PC-9 (cell line): ENCODE measurements at places on chromosomes 11 and 22.
A peak's percentile ranks its signal among the peaks of the same experiment; 100 is the strongest.

DNA sequence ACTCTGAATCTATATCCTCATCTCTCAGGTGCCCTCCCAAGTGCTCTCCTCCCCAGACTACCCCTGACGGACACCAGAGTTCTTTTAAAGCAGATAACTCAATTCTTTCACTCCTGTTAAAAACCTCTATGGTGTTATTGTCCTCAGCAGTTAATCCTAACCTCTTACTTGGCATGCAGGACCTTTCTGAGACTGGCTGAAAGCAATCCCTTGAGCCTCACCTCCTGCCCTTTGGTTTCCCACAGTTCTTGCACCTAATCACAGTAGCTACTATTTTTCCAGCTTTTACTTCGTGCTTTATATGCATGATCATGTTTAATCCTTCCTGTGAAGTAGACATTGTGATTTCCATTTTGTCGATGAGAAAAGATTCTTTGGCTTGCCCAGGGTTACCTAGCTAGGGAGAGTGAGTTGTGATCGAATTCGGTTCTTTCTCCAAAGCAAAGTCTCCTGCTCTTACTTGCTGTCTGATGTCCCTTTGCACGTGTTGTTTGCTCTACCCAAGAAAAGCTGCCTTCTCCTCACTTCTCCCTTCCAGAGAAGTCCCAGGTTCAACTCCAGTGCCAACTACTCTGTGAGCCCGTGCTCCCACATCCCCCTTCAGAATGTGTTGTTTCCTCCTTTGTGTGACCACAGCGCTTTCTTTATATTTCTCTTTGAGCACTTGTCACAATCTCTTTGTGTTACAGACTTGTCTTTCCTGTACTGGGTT lies 2.1 kb downstream of the UBE2L3 start:
- no peaks in the 10 kb centered on the region for H3K27me3 ChIP-seq
- no peaks in the 10 kb centered on the region for H3K36me3 ChIP-seq
- DNase-seq = no peak
- H3K4me1 ChIP-seq = peaks cover 26% of the 10 kb centered on the region
- no peak overlapping the region for H3K27ac ChIP-seq

GRCh38 chr11:113563766-113564526 lies 88.7 kb upstream of the DRD2 start:
- H3K4me1 ChIP-seq = no peaks in the 10 kb centered on the region
- no peak for DNase-seq

GRCh38 chr11:13917264-13917663 lies 45.3 kb upstream of the SPON1 start:
- no peaks in the 10 kb centered on the region for H3K27me3 ChIP-seq
- H3K36me3 ChIP-seq = no peaks in the 10 kb centered on the region
- DNase-seq = no peak
- H3K27ac ChIP-seq = no peak overlapping the region
- no peak overlapping the region for H3K4me3 ChIP-seq

- H3K27me3 ChIP-seq = no peaks in the 10 kb centered on the region
- no peak overlapping the region for H3K27ac ChIP-seq
- peaks cover 19% of the 10 kb centered on the region for H3K4me1 ChIP-seq
- no peak for DNase-seq
- H3K36me3 ChIP-seq = no peaks in the 10 kb centered on the region
Measured at GRCh38 chr22:43031617-43032016, 16.7 kb upstream of the PACSIN2 start.

DNA sequence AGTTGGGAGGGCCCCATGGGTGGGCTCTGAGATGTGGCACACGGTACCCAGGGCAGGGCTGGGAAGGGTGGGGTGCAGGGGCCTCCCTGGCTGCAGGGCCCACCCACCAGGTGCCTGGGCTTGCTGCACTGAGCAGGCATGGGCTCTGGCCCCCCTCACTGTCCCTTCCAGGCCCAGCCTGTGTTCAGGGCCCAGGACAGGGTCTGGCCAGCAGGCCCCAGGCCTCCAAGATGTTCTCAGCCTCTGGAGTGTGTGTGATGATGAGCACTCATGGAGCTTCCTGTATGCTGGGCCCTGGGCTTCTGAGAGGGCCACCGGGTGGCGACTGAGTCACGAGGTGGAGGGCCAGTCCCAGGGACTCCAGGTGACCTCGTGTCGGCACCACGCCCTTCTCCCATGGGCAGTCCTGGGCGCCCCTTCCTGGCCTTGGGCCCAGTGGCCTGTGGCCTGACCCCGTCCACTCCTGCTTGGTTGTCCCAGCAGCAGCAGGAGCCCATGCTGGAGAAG lies 55.9 kb upstream of the CCDC188 start:
- H3K27me3 ChIP-seq = no peaks in the 10 kb centered on the region
- H3K4me3 ChIP-seq = peak overlapping the region; percentile 94
- peak overlapping the region; percentile 61 for H3K27ac ChIP-seq
- peaks cover 20% of the 10 kb centered on the region for H3K4me1 ChIP-seq
- DNase-seq = peak; percentile 61
- no peaks in the 10 kb centered on the region for H3K36me3 ChIP-seq

DNA sequence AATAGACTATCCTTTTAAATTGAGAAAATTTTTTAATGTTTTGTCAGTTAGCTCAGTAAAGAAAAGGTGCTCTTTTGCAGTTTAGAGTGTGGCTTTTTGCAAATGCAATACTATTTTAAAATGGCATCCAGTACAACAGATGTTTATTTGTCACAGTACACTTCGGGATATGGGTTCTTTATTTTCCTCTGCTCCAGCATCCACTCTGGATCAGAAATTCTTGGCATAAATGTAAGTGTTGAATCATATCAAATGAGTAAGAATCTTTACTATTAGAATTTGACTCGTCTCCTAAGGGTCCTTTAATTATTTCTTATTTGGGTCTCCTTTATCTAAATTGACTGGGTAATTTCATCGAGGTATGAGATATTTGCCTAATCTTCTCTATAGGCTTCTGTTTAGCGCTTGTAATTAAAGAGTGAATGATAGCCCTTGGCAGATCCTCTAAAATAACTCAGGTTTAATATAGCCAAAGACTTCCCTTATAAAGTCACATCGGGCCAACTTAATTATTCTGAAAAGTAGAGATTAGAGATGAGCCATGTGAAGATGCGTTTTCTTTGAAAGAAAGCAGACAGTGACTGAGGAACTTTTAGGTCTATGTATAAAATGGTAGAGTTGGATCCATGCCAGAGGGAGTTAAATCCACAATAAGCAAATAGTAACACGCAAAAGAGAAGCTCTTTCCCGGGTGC lies 132.7 kb downstream of the CASP12 start:
- no peaks in the 10 kb centered on the region for H3K36me3 ChIP-seq
- H3K27me3 ChIP-seq = no peaks in the 10 kb centered on the region
- DNase-seq = no peak
- no peak overlapping the region for H3K27ac ChIP-seq

DNA sequence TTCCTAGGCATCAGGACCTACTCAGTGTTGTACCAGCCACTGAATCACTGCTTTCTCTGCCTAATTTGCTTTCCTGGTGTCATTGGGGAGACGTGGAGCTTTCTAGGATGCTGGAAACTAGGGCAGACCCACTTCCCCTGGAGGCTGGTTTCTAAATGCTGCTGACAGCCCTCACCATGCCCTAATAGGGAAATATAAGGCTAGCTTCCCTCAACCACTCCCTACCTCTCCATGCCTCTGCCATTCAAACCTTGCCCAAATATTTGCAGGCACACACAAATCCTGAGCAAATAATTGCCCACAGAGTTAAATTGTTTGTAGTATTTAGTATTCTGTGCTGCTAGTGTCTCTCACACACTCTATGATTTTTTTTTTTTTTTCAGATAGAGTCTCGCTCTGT lies 310.2 kb downstream of the DDX10 start:
- no peak for DNase-seq
- H3K27me3 ChIP-seq = no peaks in the 10 kb centered on the region
- peaks cover 12% of the 10 kb centered on the region; the same call in 1 of the 2 replicates for H3K4me1 ChIP-seq
- no peak overlapping the region for H3K27ac ChIP-seq
- no peak overlapping the region for H3K4me3 ChIP-seq

DNA sequence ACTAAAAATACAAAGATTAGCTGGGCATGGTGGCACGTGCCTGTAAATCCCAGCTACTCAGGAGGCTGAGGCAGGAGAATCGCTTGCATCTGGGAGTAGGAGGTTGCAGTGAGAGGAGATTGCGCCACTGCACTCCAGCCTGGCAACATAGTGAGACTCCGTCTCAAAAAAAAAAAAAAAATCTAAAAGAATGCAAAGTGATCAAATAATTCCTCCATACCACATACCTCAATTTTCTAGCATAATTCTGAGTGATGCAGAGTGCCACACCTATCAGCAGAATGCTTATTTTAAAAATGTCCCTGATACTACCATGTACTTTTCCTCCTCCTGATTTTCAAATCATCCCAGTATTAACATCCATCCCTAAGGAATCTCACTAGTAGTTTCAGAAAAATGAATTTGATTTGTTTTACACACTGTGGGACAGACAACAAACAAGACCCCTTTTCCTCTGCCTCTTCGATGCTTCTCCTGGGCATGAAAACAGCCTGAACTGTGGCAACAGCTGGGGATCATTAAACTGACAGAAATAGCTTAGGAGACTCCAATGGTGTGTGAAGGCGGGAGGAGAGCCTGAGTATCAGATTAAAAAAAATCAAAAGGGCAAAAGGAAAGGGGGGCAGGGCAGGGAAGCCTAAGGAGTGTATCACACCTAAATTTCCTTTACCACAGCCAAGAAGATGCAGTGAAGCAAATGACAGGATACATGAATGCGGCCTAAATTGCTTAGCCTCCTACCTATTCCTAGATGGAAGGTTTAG lies 114.7 kb downstream of the SGSM3 start:
- no peak for DNase-seq

DNA sequence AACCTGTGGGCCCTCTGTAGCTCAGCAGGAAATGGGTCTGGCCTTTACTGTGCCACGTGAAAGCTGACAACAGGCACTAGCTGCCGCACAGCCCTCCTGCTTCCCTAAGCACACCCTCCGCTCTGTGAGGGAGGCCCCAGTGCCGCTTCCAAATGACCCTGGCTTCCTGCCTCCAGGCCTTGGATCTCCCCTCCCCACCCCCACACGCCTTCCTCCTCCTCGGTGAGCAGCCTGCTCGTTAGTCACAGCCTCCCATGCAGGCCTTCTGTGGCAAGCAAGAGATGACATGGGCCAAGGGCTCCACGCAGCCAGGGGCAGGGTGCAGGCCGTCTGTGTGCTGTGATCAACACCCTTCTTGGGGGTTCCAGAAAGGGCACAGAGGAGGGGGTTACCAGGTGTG lies 15.3 kb upstream of the RASL10A start:
- no peaks in the 10 kb centered on the region; the same call in 1 of the 2 replicates for H3K36me3 ChIP-seq
- no peak overlapping the region for H3K4me3 ChIP-seq
- DNase-seq = no peak
- H3K27ac ChIP-seq = no peak overlapping the region
- no peaks in the 10 kb centered on the region for H3K4me1 ChIP-seq

GRCh38 chr22:38861927-38862326 lies 10.1 kb downstream of the CBX6 start:
- no peak for DNase-seq
- H3K4me3 ChIP-seq = no peak overlapping the region
- no peaks in the 10 kb centered on the region for H3K27me3 ChIP-seq
- no peak overlapping the region for H3K27ac ChIP-seq
- H3K36me3 ChIP-seq = no peaks in the 10 kb centered on the region

DNA sequence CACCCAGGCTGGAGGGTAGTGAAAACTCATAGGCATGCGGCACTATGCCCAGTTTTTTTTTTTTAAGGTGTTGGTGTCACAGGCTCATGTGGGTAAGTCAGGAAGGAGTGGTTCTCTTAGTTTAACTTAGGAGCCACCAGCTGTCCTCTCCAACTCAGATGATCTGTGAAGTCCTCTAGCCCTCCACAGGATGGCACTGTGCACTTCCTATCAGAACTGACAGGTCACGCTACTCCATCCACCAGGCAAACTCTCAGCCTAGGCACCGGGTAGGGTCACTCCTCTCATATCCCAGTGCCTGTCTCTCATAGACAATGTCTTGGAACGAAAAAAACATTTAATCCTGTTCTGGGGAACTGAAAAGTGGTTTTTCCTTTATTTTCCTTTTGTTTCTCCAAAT lies 16.5 kb downstream of the NAP1L4 start:
- no peaks in the 10 kb centered on the region for H3K27me3 ChIP-seq
- DNase-seq = no peak
- H3K27ac ChIP-seq = no peak overlapping the region
- H3K4me3 ChIP-seq = no peak overlapping the region

DNA sequence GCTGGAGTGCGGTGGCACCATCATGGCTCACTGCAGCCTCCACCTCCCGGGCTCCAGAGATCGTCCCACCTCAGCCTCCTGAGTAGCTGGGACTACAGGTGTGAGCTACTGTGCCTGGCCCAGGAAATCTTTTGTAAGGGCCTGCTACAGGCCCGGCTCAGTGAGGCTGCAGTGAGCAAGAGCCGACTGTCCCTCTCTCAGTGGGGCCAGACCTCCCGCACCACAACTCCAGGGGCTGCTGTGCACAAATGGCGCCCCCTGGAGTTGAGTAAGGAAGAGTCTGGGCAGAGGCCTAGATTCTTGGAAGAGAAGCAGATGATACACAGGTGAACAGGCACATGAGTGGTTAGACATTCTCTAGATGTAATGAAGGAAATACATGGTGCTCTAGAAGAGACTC lies 7.0 kb downstream of the SERHL2 start:
- H3K27ac ChIP-seq = no peak overlapping the region
- H3K36me3 ChIP-seq = no peaks in the 10 kb centered on the region
- H3K4me1 ChIP-seq = no peaks in the 10 kb centered on the region
- no peak for DNase-seq
- no peak overlapping the region for H3K4me3 ChIP-seq

DNA sequence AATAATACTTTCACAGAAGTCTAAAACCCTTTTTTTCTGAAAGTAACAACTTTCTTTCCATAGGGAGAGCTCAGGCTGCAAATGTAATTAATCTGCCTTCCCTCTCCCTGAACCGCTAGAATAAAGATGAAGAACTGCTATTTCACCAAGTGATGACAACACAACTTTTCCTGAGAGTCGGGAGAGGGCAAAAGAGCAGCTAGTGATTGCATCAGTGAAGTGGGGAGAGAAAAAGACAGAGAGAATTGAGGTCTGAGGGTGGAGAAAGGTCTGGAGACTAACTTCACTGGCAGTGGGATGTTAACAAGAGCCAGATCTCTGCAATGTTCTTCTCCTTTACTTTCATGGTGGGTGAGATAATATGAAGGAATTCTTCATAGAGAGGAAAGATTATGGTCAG lies 10.9 kb upstream of the MPEG1 start:
- no peak for DNase-seq
- H3K36me3 ChIP-seq = no peaks in the 10 kb centered on the region
- H3K27ac ChIP-seq = no peak overlapping the region
- no peaks in the 10 kb centered on the region for H3K27me3 ChIP-seq
- H3K4me1 ChIP-seq = peaks cover 29% of the 10 kb centered on the region

DNA sequence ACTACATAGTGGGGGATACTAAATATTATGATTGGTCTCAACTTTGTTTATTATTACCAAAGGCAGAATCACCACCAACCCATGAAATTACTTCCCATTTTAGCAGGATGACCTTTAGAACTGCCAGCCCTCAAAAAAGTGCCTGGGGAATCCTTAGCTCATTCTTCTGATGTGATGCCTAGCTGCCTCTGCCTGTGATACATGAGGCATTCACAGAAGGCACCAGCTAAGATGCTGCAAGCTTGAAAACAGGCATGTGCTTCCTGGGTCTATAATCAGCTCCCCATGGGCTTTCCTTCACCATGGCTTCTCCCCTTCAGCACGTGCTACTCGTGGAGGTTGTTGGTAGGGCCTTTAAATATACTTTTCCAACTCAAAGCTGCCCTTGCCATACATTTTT lies 50.4 kb upstream of the ARHGAP20 start:
- no peaks in the 10 kb centered on the region for H3K27me3 ChIP-seq
- no peaks in the 10 kb centered on the region for H3K4me1 ChIP-seq
- no peak overlapping the region for H3K4me3 ChIP-seq
- H3K36me3 ChIP-seq = no peaks in the 10 kb centered on the region
- DNase-seq = no peak

GRCh38 chr22:30238661-30239487 lies 7.7 kb downstream of the LIF start:
- no peaks in the 10 kb centered on the region for H3K27me3 ChIP-seq
- H3K27ac ChIP-seq = peak overlapping the region; percentile 95
- H3K4me1 ChIP-seq = peaks cover 68% of the 10 kb centered on the region
- H3K36me3 ChIP-seq = peaks cover 23% of the 10 kb centered on the region
- peak; percentile 58 for DNase-seq
